ENCODE measurements at places on chromosomes 5 and 9.

GRCh38 chr5:10726179-10726912 lies 34.7 kb downstream of the DAP start:
- no peak for DNase-seq

- no peak for DNase-seq
Observed at GRCh38 chr5:54270326-54270725, 40.0 kb downstream of the ARL15 start.

- DNase-seq = no peak
Observed at GRCh38 chr5:93088592-93089389, 492.2 kb downstream of the NR2F1-AS1 start.

- DNase-seq = no peak
Observed at GRCh38 chr5:125357660-125358059, 611.2 kb upstream of the ZNF608 start.

DNA sequence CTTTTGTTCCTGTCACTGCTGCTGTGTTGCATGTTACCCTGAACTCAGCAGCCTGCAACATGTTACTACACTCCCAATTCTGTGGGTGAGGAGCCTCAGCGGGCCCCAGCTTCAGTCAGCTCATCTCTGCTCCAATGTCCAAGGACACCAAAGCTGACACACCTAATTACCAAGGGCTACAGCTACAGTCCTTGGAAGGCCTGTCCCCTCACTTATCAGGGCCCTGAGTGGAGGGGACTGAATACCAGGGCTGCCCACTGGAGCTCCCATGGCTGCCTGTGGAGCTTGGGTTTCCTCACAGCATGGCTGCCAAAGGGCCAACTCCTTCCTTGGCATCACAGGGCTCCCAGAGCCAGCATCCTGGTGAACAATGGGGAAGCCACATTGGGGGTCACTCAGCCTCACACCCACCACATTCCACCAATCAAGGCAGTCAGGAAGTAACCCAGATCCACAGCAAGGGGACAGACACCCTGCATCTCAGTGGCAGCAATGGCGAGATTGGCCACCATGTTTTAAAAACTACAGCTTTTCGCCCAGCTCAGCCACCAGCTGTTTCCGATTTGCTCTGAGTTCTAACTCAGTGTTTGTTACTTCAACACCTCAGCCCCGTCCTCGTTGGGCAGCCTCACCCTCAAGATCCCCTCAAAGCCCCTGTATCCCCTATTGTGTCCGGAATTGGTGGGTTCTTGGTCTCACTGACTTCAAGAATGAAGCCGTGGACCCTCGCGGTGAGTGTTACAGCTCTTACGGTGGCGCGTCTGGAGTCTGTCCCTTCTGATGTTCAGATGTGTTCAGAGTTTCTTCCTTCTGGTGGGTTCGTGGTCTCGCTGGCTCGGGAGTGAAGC lies 18.9 kb downstream of the SEMA4D start:
- no peak for DNase-seq

- no peak for DNase-seq
Observed at GRCh38 chr9:132531195-132531594, 51.2 kb upstream of the BARHL1 start.

DNA sequence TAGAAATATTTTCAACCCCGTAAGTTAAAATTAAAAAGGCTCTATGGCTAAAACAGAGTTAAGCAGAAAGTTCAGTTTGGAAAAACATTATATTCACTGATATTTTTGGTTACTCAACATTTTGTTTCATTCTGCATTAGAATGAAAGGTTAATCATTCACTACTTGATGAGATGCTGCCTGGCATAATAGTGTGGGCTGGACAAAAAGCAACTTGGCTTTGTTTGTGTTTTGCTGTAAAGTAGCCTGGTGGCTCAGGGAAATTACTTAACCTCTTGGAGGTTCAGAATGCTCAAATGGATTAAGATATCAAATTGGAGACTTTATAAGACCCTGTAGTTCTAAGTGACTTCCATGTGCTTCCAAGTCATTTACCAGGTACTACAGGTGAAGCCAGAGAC lies 367.4 kb upstream of the TRPC7 start:
- DNase-seq = no peak

GRCh38 chr9:17481565-17481964 lies 97.3 kb upstream of the SH3GL2 start:
- DNase-seq = no peak

DNA sequence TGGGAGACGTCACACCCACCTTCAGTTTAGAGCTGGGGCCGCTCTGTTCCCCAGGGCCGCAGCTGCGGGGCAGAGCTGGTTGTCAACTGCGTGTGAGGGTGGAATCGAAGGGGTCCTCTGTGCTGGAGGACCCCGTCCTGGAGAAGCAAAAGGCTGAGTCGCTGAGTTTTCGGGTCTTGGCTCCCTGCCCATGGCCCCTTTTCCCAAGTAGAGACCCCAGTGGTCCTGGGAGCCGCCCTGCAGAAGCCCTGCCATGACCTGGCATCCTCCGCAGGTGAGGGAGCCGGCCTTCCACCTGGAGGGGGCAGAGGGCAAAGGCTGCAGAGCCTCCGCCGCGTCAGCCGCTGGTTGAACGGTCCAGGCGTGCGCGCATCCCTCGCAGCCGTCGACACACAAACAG lies 90.4 kb upstream of the COL5A1 start:
- no peak for DNase-seq

- DNase-seq = no peak
Observed at GRCh38 chr9:14198841-14199455, 115.0 kb downstream of the NFIB start.

DNA sequence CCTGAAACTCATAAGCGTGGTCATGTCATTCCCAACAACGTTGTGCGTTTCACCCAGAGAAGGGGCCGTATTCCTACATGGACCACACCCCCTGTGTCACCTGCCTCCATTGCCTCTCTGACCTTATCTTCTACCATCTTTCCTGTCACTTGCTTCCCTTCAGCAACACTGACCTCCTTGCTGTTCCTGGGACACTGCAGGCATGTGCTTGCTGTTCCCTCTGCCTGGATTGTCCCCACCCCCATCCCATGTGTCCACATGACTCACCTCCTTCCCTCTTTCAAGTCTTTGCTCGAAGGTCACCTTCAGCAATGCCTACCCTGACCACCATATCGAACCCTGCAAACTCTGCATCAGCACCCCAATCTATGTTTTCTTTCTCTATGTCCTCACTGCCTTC lies 133.2 kb upstream of the ZNF618 start:
- DNase-seq = no peak

DNA sequence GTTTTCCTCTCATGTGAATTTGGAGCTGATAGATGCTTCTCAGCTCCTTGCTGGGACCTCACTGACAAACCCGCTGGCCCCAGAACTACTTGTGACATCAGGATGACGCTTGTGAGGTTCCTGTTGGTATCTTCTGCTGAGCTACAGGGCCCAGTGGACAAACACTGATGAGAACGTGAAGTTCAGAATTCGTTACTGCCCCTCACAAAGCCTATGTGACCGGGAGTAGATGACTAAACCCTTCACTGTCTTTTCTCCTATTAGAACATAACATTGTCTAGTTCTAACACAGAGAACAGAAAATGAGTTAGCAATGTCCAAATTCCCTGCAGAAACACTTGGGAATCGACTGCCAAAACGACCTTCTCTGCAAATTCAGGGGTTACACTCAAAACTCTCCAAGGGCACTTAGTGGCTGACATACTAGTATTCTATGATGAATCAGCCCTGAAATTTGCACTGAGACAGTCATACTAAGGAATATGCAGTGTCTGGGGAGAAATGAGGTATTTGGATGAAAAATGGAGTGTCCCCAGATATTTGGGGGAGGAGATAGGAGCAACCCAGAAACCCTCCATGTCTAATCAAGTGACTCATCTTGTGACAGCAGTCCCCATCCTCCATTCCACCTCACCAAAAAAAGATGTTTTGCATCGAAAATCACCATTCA lies 143.2 kb upstream of the TRIM32 start:
- no peak for DNase-seq

GRCh38 chr5:157651623-157652376 lies 438 bp downstream of the SOX30 start:
- DNase-seq = peak; percentile 42

GRCh38 chr5:11897781-11898180 lies 6.5 kb downstream of the CTNND2 start:
- DNase-seq = no peak

- DNase-seq = no peak
Observed at GRCh38 chr5:150829744-150830143, 16.6 kb upstream of the IRGM start.

DNA sequence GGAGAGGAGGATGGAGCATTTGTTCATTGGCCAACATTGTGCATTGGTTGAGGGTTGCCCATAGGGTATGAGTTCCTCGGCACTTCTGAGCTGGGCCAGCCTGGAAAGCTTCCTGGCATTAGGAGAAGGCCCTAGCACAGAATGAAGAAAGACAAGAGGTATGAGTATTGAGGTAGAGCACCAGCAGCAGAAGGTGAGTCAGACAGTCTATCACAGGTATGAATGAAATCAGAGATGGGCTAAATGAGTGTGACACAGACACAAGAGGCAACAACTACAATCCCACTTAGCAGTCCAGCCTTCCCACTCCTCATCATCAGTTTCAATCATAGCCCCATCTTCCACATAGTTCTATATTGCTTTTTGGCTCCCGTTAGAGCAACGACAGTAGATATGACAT lies 25.4 kb upstream of the TGFBR1 start:
- no peak for DNase-seq

DNA sequence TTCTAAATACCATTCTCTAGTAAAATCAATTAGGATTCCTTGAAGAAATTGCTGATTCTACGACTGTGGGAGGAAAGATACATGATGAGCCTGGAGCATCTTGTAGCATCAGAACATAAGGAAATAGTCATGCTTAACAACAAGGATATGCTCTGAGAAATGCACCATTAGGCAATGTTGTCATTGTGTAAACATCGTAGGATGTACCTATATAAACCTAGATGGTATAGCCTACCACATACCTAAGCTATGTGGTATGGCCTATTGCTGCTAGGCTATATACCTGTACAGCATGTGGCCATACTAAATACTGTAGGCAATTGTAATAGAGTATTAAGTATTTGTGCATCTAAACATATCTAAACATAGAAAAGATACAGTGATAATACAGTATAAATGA lies 77.4 kb upstream of the VCAN start:
- no peak for DNase-seq

GRCh38 chr9:36842560-36843530 lies 191.2 kb downstream of the PAX5 start:
- DNase-seq = no peak

DNA sequence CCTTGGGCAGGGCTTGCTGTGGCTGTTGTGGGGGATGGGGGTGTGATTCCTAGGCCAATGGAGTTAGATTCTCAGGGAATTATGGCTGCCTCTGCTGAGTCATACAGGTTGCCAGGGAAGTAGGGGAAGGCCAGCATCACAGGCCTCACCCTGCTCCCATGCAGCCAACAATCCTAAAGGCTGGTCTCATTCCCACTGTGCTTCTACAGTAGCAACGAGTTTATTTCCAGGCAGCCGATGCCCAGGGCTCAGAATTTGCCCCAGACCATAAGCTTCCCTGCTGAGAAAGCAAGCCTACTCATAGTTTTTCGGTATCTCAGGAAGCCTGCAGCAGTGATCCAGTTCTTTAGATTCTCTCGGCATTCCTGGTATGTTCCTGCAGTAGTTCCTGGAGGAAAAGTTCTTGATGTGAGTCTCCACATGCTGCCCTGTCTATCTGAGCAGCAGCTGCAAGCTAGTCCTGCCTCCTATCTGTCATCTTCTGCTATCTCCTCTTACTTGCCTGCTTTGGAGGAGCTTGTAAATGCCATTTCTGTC lies 59.3 kb upstream of the SELENOP start:
- no peak for DNase-seq

DNA sequence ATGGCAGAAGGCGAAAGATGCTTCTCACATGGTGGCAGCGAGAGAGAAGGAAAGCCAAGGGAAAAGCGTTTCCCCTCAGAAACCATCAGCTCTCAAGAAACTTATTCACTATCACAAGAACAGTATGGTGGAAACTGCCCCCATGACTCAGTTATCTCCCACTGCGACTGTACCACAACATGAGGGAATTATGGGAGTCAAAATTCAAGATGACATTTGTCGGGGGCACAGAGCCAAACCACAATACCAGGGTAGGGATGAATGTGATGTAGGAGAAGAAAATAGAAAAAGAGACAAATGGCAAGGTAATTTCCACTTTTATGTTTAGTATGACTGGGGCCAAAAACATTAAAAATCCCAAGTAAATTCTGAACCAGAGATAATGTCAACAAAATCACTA lies 216.8 kb downstream of the TRIM36 start:
- no peak for DNase-seq

DNA sequence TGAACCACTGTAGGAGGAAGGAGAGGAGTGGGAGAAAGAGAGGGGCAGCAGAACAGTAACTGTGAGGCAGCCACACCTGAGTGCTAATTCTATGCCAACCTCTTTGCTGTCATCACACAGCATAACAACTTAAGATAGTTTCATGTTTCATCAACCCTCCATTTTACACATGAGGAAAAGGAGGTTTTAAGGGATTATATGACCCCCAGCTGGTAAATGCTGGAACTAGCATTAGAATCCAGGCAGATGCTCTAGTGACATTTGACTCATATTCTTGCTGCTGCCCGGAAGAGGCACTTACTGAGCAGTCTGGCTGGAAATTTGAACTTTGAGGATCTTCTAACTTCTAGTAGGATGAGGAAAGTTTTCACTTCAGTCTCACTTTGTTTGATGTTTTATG lies 24.1 kb upstream of the VLDLR start:
- DNase-seq = no peak

GRCh38 chr5:56673171-56673570 lies 142.2 kb upstream of the MAP3K1 start:
- no peak for DNase-seq

GRCh38 chr5:116303340-116303739 lies 218.5 kb downstream of the COMMD10 start:
- no peak for DNase-seq

- DNase-seq = no peak
Observed at GRCh38 chr9:113164536-113165300, 13.9 kb downstream of the SLC31A2 start.

DNA sequence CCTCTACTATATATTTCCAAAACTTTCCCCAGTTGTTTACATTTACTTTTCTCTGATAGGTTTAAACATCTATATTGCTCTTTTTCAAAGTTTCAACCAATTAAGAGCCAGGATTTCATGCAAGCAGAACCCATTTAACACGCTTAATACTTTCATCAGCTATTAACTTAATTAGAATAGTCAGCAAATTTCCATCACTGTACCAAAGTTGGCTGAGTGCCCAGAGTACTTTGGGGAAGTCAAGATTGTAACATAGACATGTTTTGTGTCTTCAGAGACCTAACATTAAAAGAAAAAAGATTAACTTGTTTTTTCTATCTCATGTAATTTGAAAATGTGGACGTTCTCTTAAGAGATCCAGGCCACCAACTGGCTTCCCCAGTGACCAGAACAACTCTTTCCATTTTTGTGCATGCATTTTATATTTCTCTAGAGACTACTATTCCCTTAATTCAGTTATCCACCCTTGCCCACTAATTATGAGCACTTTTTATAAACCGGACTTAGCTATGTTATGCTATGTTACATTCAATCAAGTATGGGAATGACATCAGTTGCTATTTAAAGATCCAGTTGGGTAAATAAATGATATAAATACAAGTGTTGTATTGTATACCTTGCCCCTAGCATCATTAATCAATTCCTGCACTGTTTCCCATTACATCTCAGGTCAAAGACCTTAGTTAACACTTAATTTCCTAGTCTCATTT lies 478.1 kb upstream of the NMUR2 start:
- no peak for DNase-seq

- DNase-seq = no peak
Observed at GRCh38 chr9:136050266-136050700, 44.8 kb downstream of the NACC2 start.

All from stimulated activated CD4-positive, alpha-beta T cell treated with anti-CD3 and anti-CD28 coated beads, Interleukin-1b, Interleukin-23, amount 100 ng/mL, for 1 hour (primary cell).